ENCODE measurements at places on chromosomes 3 and 15.

DNA sequence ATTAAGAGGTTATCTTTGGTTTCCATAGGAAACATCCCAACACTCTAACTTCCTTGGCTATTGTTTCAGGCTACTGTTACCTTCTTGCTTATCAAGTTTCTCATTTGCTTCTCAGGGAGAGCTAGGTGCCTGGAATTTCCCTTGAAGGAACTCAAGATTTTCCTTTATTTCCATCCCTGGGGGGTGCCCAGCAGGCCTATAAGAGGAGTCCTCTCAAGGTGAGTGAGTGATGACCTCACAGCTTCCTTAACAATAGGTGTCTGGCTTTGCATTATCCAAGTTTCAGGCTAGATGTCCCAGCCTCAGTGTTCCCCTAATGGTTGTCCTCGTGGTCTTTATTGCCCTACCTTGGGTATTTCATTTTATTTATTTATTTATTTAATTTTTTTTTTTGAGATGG, 12.1 kb upstream of the CTSH start:
- no peak for DNase-seq

DNA sequence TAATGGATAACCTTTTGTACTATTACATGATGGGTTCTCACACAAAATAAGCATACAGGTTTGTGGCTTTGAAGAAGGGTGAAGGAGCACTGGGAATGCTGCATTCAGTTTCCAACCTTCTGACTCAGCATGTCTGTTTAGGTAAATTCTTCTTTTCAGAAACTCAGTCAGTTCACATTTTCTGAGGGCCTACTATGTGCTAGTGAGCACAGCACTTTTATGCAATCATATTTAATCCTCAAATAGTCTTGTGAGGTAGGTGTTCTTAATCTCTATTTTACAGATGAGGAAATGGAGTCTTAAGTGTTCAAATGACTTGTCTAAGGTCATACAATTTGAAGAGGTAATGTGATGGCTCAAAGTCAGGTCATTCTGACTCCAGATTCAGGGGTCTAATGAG, 41.2 kb downstream of the ISL2 start:
- DNase-seq: no peak

GRCh38 chr15:39095218-39095879, 485.5 kb upstream of the THBS1 start:
- no peak for DNase-seq

- DNase-seq: no peak
Measured at GRCh38 chr3:162200836-162201235, 704.2 kb downstream of the OTOL1 start.

DNA sequence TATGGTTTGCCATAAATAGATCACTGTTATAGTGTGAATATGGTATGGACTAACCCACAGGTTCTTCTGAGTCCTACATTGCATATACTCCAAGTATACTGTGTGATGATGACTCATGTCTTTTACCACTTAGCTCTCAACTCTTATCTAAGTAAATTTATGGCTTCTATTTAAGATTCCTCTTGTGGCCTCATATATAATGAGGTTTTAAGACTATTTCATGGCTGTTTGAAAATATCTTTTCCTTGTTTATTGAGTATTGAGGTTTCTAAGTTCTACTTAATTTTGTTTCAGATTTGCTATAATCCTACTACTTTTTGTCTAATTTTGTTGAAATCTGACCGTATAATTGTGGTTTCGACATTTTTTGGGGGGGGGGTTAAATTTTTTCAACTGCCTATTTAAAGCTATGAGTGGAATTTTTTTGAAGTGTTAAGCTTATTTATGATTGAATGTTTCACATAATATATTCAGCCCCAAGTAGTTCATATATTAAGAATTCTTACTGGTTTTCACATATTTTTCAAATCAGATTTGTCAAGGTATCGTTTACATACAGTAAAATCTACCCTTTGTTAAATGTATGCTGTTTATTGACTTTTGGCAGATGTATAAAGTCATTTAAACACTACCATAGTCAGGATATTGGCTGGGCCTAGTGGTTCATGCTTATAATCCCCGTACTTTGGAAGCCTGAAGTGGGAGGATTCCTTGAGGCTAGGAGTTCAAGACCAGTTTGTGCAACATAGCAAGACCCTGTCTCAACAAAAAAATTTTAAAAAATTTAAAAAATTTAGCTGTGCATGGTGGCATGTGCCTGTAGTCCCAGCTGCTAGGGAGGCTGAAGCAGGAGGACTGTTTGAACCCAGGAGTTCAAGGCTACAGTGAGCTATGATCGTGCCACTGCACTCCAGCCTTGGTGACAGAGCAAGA, 11.7 kb downstream of the SLC25A36 start:
- no peak for DNase-seq

DNA sequence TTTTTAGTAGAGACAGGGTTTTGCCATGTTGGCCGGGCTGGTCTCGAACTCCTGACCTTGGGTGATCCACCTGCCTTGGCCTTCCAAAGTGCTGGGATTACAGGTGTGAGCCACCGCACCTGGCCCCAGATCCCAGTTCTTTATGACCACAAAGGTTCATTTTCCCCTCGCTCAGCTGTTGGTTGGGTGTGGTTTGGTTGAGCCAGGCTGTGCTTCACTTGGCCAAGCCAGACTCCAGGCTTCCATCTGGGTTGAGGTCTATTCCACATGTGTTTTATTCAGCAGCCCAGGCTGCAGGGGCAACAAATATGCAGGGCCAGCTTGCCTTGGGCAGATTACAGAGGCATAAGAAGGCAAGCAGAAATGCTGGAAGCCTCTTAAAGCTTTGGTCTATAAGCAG, 13.7 kb downstream of the CGNL1 start:
- no peak for DNase-seq

- no peak for DNase-seq
Measured at GRCh38 chr15:62357431-62357830, 192.3 kb upstream of the C2CD4B start.

DNA sequence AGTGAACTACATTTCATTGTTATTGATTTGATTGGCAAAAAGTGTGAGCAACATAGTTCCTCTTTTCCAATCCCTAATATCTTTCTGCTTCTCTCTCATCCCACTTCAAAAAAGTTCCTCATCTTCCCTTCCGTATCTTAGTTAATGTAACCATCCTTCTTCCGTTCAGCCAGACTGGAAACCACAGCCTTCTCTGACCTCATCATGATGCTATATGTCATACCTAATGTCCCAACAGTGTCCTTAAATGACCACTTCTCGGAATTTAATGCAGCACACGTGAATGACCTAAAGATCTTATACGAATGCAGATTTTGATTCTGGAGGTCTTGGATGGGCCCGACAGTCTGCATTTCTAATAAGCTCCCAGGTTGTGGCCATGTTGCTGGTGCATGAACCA, 320.3 kb upstream of the SATB1 start:
- no peak for DNase-seq

Data from midbrain (tissue), 1 donor.